ENCODE measurements at places on chromosomes 12 and 14.

- no peak for DNase-seq
Measured at GRCh38 chr12:116244001-116244400, 33.5 kb downstream of the MED13L start.

GRCh38 chr12:99732131-99732530 is 84.6 kb downstream of the GARIN6 start:
- no peak for DNase-seq

DNA sequence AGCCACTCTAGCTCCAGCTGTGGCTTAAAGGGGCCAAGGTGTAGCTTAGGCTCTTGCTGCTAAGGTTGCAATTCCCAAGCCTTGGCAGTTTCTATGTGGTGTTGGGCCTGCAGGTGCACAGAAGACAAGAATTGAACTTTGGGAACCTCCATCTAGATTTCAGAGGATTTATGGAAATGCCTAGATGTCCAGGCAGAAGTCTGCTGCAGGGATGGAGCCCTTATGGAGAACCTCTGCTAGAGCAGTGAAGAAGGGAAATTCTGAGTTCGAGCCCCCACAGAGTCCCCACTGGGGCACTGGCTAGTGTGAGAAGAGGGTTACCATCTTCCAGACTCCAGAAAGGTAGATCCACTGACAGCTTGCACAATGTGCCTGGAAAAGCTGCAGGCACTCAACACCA is 694.7 kb downstream of the SLC16A7 start:
- no peak for DNase-seq

- DNase-seq, result no peak
Measured at GRCh38 chr12:121799156-121799841, 4.5 kb upstream of the SETD1B start.

- no peak for DNase-seq
Measured at GRCh38 chr12:130371296-130371695, 33.6 kb downstream of the PIWIL1 start.

- DNase-seq, result no peak
Measured at GRCh38 chr14:54711812-54712464, 145.0 kb downstream of the SAMD4A start.

GRCh38 chr12:76777765-76778216 is 13.9 kb downstream of the ZDHHC17 start:
- DNase-seq, result no peak

- no peak for DNase-seq
Measured at GRCh38 chr12:67474934-67475620, 173.5 kb upstream of the DYRK2 start.

GRCh38 chr12:89895101-89895500 is 186.5 kb upstream of the ATP2B1 start:
- DNase-seq, result no peak

- no peak for DNase-seq
Measured at GRCh38 chr12:114221957-114222630, 183.8 kb downstream of the TBX5 start.

DNA sequence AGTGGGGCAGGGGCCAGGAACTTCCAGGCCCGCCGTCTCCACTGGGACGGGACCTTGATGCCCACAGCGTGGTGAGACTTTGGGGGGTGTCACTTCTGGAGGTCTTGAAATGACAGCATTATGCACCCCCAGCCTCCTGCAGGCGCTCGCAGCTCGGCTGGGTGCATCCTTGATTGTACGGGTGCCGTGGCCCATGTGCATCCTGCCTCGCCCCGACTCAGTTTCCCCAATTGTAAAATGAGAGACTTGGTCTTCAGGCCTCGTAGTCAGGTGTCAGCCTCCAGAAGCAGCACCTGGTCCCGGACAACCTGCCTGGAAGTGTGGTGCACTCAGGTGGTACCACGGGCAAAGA is 8.9 kb upstream of the PUS1 start:
- DNase-seq, result no peak

- DNase-seq, result no peak
Measured at GRCh38 chr12:25017336-25017735, 68.4 kb upstream of the BCAT1 start.

DNA sequence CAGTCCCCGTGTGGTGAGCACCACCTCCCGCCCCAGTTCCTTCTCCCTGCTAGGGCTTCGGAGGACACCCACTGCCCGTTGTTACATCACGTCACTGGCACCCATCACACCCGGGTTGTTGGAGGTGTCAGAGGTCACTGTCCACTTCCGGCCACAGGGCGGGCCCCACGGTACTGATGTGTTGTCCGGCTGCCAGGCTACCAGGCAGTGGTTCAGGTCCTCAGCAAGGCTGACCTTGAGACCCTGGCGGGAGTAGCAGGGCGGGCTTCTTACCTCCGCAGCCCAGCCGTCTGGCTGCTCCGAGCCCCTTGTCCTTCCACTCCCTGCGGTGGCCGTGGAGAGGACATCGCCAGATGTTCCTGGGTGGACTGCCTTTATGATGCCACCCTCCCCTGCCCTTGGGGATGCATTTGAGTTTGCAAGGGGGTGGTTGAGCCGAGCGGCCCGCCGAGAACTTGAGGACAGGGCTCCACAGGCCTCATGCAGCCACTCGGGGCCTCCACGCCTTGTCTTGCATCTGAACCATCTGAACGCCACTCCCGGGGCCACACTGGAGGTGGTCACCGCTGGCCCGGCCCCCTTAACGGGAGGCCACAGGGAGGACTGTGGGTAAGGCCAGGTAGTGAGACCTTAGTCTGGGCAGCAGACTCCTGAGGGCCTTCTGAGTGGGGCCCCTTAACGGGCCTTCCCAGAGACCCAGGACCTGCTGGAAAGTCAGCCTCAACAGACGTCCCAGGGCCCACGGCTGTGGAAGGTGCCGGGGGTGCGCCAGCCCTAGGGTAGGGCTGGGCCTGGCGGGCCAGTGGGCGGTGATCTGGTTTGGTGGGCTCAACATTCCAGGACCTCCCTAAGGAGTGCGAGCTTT is 27.1 kb upstream of the PLD4 start:
- no peak for DNase-seq

DNA sequence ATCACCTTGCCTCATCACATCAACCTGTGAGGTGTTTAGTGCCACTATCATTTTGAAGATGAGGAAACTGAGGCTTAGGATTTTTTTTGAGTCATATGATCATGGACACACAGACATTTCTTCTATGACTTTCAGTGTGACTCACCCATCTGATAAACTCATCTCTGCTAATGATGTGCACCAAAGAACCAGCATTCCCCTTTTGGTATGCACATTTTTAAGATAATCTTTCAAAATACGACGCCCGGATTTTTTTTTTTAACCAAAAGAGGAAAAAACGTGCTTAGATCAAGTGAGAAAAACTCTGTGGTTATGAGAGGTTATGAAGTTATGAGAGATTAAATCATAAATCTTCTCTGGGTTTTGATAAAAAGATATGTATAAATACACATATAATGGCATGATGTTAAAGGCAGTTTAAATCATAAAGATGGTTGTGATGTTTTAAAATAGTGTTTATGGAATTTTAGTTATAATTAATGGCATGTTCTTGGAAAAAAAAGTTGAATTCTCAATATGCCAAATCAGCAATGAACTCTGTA is 948.1 kb downstream of the TMTC2 start:
- no peak for DNase-seq

- no peak for DNase-seq
Measured at GRCh38 chr12:126055521-126055920, 990.3 kb downstream of the AACS start.

DNA sequence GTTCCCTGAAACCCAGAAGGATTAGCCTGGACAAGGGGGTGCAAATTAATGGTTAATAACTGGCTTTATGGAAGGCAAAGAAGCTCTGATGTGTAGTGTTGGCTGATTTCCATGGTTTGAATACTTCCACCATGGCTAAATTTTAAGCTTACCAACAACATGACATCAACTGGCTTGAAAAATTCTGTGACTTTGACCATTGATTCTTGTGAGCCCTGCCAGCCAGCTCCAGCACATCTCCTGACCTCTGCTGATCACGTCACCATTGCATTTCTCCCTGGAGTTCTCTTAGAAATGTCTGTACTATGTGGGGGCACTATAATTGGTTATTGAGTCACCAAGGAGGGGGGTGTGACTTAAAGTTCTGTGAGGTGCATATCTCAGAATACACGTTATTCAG is 171.2 kb downstream of the MYRFL start:
- no peak for DNase-seq

DNA sequence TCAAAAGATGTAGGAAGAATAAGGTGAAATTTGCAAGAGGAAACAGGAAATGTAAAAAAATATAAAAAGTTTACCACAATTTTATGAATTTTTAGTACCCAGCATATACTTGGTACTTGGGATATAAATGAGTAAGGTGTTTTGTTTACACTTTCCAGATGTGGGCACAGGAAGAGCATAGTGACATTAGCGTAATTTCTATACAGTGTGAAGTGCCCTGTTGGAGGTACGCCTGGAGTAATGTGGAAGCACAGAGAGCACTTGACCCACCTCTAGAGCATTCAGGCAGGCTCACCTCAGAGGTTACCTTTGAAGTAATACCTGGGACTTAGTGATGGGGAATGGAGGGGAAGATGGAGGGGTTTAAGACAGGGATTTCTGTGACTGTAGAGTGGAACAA is 89.5 kb downstream of the AEBP2 start:
- no peak for DNase-seq

DNA sequence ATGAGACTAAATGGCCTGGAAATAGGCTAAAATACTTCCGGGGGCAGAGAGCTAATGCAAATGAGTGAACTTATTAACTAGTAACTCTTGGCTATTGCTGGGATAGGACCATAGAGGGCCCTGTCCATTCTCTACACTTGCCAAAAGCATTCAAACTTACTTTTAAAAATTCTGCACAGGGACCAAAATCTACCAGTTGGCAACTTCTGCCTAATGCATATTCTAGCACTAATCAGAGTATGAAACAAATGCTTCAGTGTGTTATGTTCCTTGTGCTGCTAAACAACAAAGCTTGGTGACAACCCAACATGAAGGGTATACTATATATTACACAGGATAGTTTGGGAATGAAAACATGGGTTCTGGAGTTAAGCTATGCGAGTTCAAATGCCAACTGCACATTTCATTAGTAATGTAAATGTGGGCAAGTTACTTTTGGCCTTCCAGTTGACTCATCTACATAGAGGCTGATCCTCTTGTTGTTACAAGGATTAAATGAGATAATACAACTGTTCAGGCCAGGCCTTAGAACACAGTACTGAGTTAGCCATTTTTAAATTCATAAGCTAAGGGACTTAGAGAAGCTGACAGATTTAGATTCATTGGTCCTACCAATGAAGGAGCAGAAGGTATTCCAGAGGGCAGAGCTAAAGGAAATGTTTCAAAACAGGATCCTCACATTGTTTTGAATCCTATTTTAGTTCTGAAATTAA is 32.4 kb downstream of the HIGD1C start:
- no peak for DNase-seq

GRCh38 chr12:51224625-51225024 is 6.8 kb upstream of the POU6F1 start:
- no peak for DNase-seq

GRCh38 chr12:15931590-15932053 is 20.5 kb downstream of the DERA start:
- DNase-seq, result no peak

DNA sequence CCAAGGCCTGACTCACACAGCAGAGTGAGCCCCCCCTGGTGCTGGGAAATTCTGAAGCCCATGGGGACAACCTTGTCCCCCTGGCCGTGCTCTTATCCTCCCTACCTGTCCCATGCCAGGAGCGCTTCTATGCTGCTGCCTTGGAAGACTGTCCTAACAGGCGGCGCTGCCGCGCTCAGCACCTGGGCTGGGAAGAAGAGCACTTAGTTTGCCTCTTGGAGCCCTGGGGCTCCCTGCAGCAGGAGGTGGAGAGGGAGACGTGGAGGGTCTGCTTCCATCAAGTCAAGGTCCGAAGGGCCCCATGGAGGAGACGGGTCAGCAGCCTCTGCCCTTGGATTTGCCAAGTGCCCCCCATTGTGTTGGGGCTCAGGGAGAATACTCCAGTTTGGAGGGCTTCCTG is 300.5 kb downstream of the CACNA1C start:
- no peak for DNase-seq

DNA sequence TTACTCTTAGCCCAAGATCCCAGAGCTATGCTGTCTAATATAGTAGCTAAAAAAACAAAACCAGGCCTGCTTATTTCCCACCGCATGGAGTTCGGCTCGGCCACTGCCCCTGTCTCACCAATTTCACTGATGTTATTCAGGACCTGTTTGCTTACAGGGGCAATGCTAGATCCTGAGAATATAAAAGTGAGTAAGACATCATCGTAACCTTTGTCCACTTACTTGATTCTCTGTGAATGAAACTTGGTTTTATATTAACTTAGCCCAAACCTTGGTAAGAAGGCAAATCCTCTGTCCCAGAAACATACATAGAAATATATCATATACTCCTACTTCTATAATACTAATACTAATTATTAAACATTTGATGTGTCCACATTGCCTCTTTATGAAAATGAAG is 56.6 kb downstream of the RNFT2 start:
- DNase-seq, result no peak

DNA sequence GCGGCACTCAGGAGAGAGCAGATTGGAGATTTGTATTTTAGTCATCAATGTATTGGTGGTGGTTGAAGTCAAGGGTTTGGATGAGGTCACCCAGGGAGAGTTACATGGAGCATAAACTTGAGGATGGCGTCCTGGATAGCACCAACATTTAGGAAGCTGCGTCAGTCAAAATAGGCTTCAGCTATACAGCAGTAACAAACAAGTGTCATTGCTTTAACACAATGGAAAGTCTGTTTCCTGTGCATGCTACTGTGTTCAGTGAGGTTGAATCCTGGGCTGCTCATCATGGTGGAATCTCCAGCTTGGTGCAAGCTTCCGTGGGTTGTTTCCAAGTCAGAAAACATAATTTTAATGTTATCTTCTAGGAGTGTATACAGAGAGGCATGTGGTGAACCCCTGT is 180.4 kb downstream of the CFAP54 start:
- DNase-seq, result no peak

- DNase-seq, result no peak
Measured at GRCh38 chr12:70469221-70469820, 103.2 kb downstream of the KCNMB4 start.

- no peak for DNase-seq
Measured at GRCh38 chr12:83958997-83959396, 953.6 kb downstream of the SLC6A15 start.

- DNase-seq, result no peak
Measured at GRCh38 chr12:131363841-131364495, 346.9 kb upstream of the SFSWAP start.

DNA sequence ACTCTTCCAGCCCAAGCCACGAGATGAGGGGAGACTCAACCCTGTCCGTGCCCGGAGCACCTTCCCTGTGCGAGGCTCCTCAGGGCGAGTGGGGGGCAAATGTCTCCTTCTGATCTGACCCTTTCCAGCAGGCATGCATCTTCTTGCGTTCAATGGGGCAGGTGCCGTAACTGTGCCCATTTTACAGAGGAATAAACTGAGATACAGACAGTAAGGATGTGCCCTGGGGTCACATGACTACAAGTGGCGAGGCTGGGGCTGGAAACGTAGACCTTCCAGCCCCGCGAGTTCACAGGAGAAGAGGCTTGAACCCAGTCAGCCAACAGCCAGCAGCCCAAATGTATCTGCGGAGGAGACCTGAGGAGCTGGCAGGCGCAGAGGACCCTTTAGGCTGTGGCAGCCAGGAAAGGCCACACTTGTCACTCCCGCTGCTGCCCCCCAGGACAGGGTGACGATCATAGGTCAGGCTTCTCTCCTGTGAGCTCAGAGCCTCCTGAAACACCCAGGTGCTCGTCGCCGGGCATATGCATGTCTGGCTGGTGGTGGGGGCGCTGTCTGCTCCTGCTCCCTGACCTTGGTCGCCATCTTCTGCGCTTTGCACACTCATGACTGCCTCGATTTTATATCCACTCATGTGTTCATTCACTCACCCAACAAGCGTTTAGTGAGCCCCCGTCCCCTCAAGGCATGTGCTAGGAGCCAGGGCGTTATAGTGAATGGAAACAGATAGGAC is 41.7 kb downstream of the CCDC88C start:
- no peak for DNase-seq

- no peak for DNase-seq
Measured at GRCh38 chr14:65045709-65046108, 56.6 kb downstream of the MAX start.
